ENCODE measurements at places on chromosomes 7 and 10.

- DNase-seq: peak; percentile 20
Measured at GRCh38 chr7:15720849-15721471, 34.5 kb upstream of the MEOX2 start.

GRCh38 chr10:133033742-133034048 is 54.0 kb upstream of the ADGRA1 start:
- DNase-seq: no peak

- DNase-seq: no peak
Measured at GRCh38 chr10:28619455-28619854, 57.9 kb upstream of the BAMBI start.

DNA sequence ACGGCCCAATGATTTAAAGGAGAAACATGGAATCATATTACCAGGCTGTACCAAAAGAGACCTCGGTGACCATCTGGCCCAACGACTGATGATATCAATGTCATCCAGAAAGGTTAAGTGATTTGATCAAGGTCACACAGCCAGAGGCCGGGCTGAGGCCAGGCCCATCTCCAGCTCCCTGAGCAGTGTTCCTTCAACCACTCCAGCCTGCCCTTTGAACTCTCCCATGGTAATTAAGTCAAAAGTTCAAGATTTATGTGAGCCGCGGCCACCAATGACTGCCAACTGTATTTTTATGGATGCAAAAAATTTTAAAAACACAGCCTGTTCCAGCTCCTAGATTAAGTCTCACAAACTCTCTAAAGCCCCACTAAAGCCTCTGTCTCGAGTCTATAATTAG is 41.8 kb downstream of the FGFR2 start:
- DNase-seq: no peak

GRCh38 chr7:140517546-140518369 is 38.5 kb upstream of the MKRN1 start:
- peak; percentile 59 for DNase-seq

GRCh38 chr10:123245264-123245663 is 91.1 kb downstream of the BUB3 start:
- DNase-seq: no peak

DNA sequence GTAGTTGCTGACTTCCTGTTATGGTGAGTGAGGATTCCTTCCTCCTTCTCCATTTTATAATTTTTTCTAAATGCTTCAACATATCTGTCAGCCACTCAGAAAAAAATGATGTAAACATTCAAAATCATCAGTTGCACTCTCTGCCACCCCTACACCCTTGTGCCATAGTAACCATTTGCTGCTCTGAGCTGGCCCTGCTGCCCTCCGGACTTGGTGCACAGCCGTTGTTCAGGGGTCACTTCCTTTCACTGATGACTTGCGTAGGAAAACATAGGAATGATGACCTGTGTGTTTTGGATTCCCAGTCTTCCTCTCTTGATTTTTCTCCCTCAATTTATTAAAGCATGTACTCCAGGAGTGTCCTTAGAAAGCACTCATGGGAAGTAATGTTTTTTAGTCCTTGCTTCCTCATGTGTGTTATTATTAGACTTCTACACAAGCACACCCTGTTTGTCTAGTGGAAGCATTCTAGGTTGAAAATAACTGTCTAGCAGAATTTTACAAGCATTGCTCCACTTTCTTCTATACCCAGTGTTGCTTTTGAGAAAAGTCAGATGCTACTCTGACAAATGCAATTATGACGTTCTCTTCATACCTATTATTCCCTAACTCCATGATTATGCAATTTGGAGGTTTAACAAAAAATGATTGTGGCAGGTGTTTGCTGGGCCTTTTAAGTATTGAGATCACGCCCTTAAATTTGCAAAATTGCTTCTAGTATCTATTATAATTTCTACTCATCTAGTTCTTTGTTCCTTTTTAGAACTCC is 62.6 kb upstream of the MTPN start:
- DNase-seq: no peak

DNA sequence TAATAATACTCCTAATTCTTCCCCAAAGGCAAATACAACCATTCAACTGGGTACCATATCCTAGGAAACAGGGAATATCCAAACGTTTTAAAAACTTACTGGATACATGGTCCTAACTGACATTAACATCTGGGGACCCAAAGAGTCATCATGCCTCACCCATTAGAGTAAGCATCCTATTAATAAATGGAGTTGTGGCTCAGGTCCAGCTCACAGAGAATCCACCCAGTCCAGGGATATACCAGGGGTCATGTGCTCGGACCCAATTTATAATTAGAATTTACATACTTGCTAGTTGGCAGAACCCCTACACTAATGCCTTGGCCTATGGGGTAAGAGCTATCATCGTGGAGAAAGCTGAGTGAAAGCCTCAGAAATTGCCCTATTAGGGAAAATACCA is 670.0 kb downstream of the XPNPEP1 start:
- DNase-seq: no peak

DNA sequence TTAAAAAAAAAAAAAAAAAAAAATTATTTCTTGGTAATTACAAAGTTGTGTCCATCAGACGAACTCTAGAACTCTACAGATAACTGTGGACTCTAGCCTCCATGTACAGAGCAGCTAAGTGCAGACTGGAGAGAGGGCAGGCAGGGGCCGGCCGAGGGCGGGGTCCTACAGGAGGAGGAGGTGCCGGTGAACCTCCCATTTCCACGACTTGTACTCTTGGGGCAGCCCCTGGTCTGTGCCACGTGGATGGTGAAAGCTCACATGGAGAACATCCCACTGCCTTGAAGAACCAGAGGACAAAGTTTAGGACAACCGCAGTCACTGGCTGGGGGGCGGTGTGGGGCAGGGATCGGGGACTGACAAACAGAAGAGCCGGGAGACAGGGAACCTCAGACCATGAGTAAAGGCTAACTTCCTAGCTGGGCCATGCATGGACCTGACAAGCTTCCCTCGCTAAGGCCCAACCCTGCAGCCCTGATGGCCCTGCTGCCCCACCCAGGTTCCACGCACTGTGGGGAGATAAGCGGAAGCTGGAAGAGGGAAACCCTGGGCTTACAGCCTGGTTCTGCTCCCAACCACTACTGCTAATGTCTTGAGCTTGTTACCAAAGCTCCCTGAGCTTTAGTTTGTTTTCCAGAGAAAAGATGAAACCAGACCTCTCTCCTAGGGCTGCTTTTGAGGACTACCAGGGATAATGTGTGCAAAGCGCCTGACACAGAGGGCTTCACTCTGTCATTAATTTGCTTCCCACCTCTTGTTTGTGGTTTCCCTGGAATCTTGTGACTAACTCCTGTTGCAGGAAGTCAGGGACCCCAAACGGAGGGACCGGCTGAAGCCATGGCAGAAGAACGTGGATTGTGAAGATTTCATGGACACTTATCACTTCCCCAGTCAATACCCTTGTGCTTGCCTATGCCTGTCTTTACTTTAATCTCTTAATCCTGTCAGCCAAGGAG is 16.1 kb upstream of the SEC61G start:
- DNase-seq: no peak

GRCh38 chr10:3538291-3538655 is 246.7 kb downstream of the KLF6 start:
- no peak for DNase-seq

DNA sequence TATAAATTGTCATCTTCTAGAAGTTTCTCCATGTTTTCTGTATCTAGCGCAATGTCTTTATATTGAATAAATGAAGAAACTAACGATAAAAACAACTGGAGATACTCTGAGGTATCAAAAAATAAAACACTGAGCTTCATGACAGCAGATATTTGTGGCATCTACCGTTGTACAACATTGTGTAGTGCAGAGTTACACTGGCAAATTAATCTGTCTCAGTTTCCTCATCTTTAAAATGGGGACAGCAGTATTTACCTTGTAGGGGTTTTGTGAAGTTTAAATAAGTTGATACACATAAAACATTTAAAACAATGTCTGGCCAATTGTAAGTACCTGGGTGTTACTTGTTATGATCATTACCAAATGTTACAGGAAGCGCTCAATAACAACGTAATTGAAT is 10.4 kb downstream of the ITGB1 start:
- no peak for DNase-seq

GRCh38 chr7:1839701-1840100 is 169.6 kb downstream of the ELFN1 start:
- no peak for DNase-seq

DNA sequence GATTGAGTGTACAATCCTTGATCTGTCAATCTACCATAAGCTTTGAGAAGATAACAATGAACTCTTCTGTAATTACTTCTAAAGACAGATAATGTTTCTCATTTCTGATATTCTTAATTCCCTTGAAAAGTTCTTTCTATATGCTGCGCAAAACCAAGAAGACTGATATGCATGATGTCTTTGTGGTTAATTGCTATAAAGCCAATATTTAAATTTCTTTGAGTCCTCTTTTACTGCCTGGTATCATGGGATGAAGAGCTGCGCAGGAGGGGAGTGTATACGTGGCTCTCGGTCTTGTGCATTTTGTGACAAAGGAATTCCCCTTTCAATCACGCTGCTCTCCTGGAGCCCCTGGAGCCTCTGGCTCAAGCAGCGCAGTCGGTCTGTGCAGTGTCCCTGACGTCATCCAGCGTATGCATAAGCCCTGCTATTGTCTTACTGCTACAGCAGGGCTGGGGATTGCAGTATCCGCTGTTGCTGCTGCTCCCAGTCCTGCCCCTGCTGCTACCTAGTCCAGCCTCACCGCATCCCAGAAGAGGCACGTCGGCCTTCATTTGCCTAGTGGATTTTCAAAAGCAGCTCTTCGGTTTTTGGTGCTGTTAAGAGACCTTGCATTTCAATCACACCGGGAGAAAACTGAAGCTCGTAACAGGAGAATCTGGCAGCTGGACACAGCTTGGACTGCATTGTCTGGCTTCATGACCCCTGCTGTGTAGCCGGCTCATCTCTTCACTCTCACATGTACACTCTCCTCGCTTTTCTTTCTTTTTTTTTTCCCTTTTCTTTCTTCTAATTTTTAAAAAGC is 66.7 kb downstream of the ST7 start:
- DNase-seq: no peak

- no peak for DNase-seq
Measured at GRCh38 chr10:125283191-125283835, 123.0 kb upstream of the CTBP2 start.

GRCh38 chr10:89427629-89428028 is 13.3 kb downstream of the IFIT5 start:
- no peak for DNase-seq

- no peak for DNase-seq
Measured at GRCh38 chr7:41975849-41976248, 261.2 kb downstream of the GLI3 start.

- DNase-seq: no peak
Measured at GRCh38 chr7:2478800-2479199, 2.6 kb upstream of the GRIFIN start.

GRCh38 chr7:106982415-106982814 is 62.1 kb upstream of the PRKAR2B start:
- DNase-seq: no peak

GRCh38 chr7:151076863-151077704 is 3.5 kb downstream of the FASTK start:
- DNase-seq: no peak

DNA sequence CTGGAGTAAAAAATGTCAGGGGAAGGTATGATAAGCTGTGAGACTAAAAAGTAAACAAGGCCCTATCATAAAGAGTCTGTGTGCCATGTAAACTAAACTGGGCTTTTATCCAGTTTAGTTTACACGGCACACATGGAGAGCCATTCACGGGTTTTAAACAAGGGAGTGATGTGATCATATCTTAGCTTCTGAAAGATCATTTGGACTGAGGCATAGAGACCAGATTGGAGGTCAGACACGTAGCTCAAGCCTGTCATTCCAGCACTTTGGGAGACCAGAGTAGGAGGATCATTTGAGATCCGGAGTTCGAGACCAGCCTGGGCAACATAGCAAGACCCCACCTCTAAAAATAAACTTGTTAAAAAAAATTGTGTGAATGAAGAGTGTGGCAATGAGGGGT is 50.1 kb downstream of the SKIDA1 start:
- no peak for DNase-seq

GRCh38 chr7:94050046-94050445 is 45.9 kb upstream of the BET1 start:
- no peak for DNase-seq

DNA sequence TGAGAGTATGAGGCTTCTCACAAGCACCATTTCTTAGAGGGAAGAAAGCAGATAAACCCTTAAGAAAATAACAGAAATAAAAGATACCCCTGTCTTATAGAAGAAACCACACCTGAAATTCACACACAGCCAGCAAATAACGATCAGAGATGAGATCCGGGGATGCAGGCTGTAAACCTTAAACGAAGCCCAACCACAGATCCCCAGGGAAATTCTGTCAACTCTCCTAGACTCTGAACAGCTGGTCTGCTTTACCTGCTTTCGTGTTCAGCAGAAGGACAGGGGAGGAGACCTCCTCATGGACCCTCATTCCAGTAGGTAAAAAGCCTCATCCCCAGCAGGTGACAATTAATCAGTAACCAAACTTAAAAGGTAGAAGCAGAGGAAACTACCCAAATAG is 45.0 kb downstream of the VOPP1 start:
- no peak for DNase-seq

- no peak for DNase-seq
Measured at GRCh38 chr7:111681242-111681641, 119.0 kb upstream of the IMMP2L start.

DNA sequence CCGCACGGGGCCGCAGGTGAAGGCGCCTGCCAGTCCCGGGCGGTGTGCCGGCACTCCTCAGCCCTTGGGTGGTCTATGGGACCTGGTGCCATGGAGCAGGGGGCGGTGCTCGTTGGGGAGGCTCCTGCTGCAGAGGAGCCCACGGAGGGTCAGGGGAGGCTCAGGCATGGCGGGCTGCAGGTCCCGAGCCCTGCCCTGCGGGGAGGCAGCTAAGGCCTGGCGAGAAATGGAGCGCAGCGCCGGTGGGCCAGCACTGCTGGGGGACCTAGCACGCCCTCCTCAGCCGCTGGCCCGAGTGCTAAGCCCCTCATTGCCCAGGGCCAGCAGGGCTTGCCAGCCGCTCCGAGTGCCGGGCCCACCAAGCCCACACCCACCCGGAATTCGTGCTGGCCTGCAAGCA is 18.9 kb downstream of the AKR1E2 start:
- DNase-seq: no peak

DNA sequence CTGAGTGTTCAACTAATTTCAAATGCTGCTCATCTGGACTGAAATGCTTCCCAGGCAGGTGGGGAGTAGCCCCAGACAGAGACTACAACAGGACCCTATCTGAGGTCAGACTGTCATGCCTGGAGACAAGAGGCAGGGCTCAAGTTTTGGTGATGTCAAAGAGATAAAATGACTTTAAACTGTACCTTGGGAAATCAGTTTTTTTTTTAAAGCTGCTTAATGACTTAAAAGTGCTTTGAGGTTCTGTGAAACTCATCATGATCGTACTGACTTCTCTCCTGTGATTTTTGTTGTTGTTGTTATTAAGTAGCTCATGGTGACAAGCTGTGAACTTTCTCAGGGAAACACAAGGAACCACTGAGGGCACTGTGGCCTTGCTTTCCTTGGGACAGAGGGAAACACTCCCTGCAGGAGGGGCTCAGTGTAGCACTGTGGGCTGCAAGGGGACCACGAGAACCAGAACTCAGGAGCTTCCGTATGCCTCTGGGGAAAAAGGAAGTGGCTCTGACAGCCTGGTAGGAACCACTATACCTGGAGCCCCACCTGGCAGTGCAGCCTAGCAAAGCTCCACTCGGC is 9.5 kb downstream of the HIPK2 start:
- no peak for DNase-seq

Measured in AG09309 (cell line).